ENCODE measurements at places on chromosomes 16 and 17.

GRCh38 chr16:24966634-24967033, 48.5 kb downstream of the ARHGAP17 start:
- DNase-seq, result no peak

GRCh38 chr16:61366006-61366405, 670.2 kb downstream of the CDH8 start:
- no peak for DNase-seq

DNA sequence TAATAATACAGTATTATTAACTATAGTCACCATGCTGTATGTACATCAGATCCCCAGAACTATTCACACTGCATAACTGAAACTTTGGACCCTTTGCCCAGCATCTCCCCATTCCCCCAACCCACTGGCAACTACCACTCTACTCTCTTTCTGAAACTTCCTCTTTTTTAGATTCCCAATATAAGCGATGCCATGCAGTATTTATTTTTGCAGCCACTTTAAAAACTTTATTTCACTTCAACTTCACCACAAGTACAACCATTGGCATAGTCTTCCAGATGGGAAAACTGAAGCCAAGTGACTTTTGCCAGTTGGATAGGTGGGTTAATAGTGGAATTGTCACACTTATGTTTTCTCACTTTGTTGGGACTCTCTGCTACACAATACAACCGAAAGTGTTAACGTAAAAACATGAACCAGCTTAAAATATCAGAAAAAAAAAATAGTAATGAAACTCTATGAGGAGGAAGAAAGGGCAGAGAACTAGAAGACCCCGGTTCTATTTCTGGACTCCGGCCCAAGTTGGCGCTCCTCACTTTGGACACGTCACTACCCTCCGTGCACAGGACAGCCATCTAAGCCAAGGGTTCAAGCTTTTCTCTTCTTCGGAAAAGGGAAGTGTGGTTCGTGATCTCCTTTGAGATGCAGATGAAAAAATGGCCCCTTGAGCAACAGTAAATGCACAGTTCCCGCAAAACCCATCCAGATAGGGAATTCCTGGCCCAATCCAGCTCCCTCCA, 743 bp downstream of the SHCBP1 start:
- no peak for DNase-seq

DNA sequence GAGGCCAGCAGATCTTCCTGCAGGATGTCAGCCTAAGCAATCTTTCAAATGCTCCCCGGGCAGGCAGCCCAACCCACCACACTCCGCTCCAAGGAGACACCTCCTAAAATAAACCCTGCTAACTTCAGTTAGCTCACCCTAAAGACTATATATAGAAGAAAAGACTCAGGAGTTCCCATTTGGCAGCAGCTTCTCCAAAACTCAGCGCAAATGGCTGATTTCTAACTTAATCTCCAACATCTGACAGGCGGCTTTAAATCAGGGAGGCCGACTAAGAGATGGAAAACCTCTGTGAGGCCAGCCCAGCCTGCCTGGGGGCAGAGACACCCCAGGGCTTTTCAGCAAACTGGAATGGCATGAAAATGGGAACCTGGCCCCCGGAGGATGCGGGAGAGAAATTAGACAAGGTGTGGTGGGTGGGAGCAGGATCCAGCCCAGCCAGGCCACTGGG, 91.6 kb downstream of the XYLT1 start:
- no peak for DNase-seq

DNA sequence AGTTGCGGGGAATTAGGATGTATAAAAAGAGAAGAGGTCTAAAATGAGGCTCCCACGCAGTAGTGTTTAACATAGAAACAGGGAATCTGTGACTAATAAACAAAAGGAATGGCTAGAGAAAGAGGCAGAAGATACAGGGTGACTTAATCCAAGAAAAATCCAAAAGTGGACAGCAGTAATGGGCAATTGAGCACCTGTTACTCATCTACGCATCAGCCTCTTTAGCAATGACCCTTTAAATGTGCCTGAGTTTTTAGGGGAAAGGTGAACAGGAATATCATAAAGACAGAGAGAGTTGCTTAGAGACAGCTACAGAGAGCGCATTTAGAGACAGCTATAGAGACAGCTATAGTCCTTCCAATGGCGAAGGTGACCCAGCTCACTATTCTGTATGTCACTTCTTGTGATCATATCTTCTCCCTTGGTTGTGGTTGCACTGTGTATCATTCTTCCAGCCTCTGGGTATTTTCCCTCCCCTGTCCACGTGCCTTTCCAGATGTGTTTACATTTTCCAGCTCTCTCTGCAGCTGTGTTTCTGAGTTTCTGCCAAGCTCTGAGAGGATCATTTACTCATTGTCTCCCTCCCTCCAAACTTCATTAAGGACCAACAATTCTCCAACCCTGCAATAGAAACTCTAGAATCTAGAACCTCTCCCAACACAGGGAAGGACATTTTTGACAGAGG, 61.5 kb downstream of the MYOCD start:
- no peak for DNase-seq

- DNase-seq, result no peak
Observed at GRCh38 chr16:72111657-72112451, 18.2 kb downstream of the DHX38 start.

- DNase-seq, result no peak
Observed at GRCh38 chr17:62692721-62693431, 65.4 kb downstream of the MRC2 start.

GRCh38 chr16:13970708-13971422, 50.9 kb downstream of the ERCC4 start:
- DNase-seq, result no peak

DNA sequence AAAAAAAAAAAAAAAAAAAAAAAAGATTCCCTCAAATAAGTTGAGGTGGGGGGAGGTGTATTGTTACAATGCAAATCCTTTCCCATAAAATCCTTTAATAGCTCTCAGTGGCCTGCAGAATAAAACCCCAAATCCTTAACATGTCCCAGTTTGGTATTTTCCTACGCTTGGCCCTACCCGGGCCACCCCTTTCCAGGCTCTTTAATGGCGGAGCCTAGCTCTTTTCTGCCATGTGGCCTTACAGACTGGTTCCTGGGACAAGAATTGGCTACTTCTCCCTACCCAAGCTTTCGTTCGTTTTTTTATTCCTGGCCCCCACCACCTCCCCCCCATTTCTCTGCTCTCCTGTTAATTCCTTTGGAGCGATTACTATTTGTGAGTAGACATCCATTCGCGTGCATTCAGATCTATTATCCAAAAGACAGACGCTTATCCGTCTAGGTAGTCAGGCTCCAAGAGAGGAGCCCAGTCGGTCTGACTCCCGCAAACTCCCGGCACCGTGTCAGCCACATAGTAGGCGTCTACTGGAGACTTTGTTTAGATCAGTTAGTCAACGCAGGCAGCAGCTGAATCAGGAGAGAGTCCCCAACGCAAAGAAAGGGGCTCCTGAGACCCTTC, 813 bp upstream of the THAP11 start:
- DNase-seq, result no peak

DNA sequence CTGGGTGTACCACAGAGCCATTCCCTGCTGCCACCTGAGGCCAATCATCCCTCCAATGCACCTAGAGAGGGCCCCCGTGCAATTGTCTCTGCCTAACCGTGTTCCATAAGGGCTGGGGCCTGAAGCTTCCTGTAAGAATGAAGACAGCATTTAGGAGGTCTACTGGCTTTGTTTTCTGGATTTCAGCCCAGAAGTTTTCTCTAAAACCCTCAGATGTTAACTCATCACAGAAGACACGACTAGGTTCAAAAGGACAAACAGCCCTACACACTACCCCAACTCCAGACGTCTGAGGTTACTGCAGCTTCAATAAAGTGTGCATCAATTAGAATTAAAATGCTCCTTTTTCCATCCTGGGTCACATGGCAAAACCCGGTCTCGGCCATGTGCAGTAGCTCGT, 10.8 kb upstream of the DRG2 start:
- DNase-seq, result no peak

All from NCI-H1417 treated with DMSO at 0.1 percent for 48 hours (cell line).